ENCODE measurements at places on chromosomes 13 and 19. TPM values are rescaled to one million over a fixed set of nuclear protein-coding genes. Genes with fewer than 3 reads are reported as not detected.

ALOX5AP gene
- total RNA-seq, result 512 TPM

SLC5A5 gene
- not detected for total RNA-seq

N4BP2L2 gene
- total RNA-seq, result 138 TPM

CATSPERD gene
- not detected for total RNA-seq

LRRC63 gene
- not detected for total RNA-seq

WDR18 gene
- 87.2 TPM for total RNA-seq

CRB3 gene
- total RNA-seq, result not detected

SH3GL1 gene
- total RNA-seq, result 13.4 TPM

KIRREL2 gene
- total RNA-seq, result not detected

SHANK1 gene
- total RNA-seq, result not detected

RASAL3 gene
- total RNA-seq, result 27.1 TPM

HAUS5 gene
- 26.2 TPM for total RNA-seq

BRSK1 gene
- total RNA-seq, result 31.0 TPM

Measured in Karpas-422 (cell line).